Globus pallidus (tissue), 1 donor: ENCODE measurements at places on chromosomes 6 and 20.

DNA sequence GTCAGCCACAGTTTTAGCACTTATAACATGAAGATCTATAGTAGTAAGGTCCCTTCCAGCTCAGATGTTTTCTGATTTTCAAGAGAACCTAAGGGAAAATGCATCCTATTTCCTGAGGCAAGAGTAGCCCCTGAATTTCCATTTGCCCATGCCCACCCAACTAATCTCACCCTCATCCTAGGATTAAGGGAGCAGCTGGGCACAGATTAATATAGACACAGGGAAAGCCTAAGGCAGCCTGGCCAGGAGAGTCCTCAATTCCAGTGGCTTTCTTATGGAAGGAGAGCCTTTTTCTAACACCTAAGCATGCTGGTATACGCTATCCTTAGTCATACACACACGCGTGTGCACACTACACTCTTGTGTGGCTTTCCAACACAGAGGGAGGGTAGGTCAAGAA lies 1.5 kb downstream of the APOBEC2 start:
- no peak for DNase-seq

GRCh38 chr20:63471002-63471716 lies 1.3 kb downstream of the KCNQ2 start:
- no peak for DNase-seq

DNA sequence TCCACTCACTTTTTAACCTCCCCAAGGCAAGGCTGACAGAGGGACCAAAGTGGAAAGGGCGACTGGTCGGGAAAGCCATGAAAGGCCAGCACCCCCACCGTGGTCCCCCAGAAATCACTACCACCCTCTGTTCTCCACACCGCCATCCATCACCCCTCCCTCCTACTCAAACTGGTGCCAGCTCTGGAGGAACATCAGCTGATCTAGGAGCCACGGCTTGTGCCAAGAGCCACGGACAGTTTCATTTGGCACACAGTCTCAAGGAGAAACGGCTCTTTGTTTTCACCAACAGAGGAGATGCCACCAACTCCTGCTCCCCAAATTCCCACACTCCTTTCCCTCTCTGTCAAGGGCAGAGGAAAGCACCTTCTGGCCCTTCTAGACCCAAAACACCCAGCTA lies 26.0 kb downstream of the TBC1D7 start:
- DNase-seq: peak; percentile 79

DNA sequence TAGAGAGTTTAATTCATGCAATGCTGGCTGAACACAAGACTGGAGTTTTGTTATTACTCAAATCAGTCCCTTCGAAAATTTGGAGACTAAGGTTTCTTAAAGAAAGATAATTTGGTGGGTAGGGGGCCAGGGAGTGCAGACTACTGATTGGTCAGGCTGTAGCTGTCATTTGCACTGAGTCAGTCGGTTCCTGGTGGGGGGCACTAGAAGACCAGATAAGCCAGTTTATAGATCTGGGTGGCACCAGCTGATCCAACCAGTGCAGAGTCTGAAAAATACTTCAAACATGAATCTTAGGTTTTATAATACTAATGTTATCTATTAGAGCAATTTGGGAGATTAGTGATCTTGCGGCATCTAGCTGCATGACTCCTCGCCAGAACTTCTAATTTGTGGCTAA lies 530.7 kb downstream of the NKAIN2 start:
- no peak for DNase-seq

DNA sequence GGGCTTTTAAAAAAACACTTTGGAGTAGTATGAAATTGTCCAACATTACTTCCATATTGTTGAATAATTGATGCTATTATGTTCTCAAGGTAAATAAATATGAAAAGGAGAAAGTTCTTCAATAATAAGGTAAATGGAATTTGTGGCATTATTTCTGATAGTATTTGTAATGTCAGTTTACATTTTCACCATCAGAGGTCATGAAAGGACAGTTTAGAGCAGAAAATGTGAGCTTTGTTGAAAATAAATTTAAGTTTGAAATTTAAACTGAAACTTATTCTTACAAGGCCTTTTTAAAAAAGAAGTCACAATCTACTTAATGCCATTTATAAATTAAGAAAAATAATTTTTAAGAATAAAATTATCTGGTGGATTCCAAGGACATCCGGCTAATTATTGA lies 15.8 kb upstream of the CEP162 start:
- DNase-seq: no peak

DNA sequence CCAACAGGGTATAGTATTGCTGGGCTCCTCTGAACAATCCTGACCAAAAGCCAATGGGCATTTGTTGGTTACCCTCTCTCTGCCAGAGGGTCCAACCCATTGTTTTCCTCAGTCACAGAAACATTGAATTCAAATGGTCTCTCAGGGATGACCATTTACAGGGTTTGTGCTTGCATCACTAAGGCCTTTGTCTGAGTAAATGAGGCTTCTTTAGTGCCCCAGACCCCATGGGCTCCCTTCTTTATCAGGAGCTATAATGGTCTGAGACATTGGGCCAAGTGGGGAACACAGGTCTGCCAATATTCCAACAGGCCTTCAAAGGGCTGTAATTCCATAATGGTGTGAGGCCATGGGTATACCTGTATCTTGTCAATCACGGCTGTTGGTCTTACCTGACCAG lies 27.1 kb downstream of the GSTA2 start:
- DNase-seq: no peak

DNA sequence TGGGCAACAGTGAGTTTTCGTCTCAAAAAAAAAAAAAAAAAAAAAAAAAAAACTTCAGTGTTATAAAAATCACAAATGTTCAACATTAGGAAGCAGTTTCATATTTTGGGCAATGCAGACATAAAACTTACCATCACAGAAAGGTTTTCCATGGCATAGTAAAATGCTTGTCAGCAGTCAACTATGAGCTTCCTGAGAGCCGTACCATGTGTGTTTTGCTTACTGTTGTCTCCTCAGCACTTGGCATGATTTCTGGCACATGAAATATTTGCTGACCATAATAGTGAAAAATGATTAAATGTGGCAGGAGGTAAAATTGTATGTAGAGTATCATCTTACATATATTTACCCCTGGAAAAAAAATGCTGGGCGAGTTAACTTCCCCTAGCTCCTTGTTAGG lies 237.5 kb upstream of the SLC35B3 start:
- DNase-seq: no peak

GRCh38 chr20:52746770-52747169 lies 225.4 kb upstream of the TSHZ2 start:
- DNase-seq: no peak

- no peak for DNase-seq
Measured at GRCh38 chr6:147434516-147434915, 74.0 kb upstream of the SAMD5 start.

GRCh38 chr6:1777921-1778685 lies 168.4 kb downstream of the FOXC1 start:
- no peak for DNase-seq

GRCh38 chr6:43847741-43848630 lies 78.0 kb downstream of the VEGFA start:
- no peak for DNase-seq

DNA sequence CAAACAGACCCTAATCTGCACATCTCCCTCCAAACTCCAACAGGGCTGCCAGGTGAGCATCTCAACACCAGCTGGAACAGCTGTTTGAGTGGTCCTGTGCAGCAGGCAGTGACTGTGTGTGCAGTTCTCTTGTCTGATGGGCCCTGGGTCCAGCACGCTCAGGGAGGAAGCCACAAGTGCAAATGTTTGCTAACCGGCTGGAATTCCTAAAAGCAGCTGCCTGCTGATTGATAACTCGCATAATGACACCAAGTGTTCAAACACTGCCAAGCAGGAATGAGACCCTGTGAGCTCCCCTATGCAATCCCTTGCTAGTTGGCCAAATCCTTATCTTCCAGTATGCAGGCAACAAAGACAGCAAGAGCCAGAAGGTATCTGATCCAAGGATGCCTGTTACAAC lies 650.6 kb downstream of the CBLN4 start:
- no peak for DNase-seq

GRCh38 chr20:57582432-57583288 lies 21.8 kb downstream of the PCK1 start:
- peak; percentile 21 for DNase-seq

DNA sequence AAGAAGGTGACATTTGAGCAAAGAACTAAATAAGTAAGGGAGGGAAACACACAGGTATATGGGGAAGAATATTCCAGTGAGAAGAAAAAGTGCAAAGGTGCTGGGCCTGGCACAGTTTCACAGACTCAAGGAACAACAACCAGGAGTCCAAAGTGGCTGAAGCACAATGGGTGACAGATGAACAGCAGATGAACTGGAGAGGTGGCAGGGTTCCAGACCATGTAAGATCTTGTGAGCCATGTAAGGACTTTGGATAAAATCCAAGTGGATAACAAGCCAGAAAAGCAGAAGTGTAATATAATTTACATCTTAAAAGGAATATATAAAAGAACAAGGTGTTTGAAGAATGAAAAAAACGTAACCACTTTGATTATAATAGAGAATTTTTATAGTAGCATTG lies 87.9 kb downstream of the MMS22L start:
- DNase-seq: no peak

DNA sequence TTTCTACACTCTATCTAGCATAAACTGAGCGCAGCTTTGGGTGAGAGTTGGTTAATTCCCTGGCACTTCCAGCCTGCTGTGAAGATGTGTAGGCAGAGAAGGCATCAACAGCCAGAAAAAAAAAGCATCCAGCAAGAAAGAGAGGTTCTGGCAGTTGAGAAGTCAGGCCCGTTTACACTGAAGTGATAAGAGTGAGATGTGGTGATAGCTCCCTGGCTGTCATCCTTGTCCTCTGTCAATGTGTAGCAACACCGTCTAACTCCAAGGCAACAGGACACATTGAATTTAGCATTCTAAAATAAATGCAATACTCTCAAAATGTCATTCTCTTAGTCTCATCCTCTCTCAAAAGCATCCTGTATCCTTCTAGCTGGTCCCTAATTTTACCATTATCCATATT lies 193.6 kb upstream of the BTBD3 start:
- no peak for DNase-seq

- DNase-seq: no peak
Measured at GRCh38 chr20:63085151-63085861, 78.5 kb upstream of the BHLHE23 start.

DNA sequence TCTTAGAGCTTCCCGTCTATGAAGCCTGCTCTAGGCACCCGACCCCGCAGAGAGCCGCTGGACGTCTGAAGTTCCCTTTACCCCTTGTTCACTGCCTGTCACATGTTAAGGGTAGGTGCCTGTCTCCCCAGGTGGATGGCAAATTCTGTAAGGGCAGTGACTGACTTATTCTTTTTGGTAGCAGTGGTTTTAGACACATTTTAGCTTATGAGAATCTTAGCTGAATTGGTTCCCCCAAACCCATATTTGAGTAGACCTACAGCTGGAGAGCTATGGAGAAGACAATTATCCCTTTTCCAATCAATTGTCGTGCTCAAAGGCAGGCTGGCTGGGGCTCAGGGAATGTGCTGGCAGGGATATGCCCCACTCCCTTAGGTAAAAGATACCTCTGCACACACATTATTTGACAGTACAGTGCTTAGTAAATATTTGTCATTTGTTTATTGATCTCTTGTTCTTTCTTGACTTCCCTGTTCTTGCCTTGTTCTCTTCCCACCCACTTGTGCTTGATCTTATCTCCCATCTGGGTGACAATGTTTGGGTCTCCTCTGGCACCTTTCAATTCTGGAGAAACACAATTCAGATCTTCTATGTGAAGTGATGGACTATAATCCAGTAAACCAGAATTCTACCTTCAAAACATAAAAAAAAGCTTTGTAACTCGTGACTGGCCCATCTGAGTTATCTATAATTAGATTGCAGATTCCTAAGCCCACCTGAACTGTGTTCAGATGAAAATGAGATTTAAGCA lies 114.3 kb upstream of the SLC2A12 start:
- DNase-seq: no peak

DNA sequence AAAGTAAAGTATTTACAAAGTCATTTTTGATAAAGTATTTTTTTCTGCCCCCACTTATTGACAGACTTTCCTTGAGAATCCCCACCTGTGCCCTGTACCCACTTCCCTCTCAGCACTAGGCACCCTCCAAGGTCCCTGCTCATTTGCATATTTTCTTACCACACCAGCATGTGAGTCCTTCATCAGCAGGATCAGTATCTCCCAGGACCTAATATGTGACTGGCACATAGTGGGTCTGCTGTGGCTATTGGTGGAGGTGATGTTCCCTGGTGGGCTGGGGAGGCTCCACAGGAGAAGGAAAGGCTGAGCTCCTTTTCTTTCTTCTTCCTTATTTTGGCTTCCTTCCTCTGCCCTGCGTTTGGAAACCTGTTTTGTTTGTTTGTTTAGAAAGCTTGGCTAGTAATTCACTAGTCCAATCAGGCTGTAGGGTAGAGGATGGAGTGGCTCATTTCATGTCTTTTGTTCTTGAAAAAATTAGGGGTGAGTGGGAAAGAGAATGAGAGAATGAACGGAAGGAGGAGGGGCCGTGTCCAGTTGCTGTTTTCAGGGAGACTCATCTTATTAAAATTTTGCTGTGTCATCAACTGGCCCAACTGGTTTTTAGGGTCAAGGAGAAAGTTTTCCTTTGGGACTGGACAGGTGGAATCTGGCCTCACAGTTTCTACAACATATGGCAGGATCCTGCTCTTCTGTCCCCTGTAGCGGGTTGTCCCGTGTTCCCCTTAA lies 2.8 kb upstream of the RNF24 start:
- DNase-seq: no peak

- DNase-seq: no peak
Measured at GRCh38 chr6:90383196-90383822, 86.7 kb upstream of the BACH2 start.

DNA sequence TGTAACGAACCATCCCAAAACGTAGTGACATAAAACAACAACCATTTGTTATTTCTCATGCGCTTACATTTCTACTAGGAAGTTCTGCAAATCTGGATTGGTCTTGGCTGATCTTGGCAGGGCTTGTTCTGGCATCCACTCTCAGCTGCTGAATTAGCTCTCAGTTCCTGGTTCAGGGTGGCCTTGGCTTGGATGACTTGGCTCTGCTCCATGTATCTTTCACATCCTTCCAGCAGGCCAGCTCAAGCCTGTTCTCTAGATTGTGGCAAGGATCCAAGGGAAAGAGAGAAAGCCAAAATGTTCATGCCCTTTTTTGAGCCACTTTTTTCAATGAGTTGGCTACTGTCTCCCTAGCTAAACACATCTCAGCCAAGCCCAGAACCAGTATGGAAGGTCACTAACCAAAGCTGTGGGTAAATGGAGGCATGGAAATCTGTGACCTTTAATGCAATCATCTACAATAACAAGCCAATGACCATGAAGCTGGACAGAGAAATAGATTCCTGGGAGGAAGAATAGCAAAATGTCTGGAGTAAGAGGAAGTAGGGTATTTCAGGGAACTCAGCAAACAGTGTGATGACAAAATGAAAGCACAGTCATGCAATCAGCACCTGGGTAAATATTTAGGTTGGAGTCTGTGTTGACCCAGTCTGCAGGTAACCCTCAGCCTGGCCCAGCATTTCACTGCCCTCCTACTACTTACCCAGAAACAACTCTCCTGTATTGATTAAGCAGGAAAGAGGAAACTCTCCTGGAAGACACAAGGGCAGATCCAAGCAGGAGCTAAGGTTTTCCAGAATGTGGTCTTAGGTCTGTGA lies 32.7 kb upstream of the SNAP25 start:
- peak; percentile 71 for DNase-seq
